Cerebellar nuclear complex (tissue), 1 donor: ENCODE measurements at places on chromosomes 16 and 17.

GRCh38 chr16:56193951-56194726, 2.9 kb downstream of the GNAO1 start:
- DNase-seq: no peak

- DNase-seq: no peak
Measured at GRCh38 chr17:78933025-78933958, 8.1 kb upstream of the TIMP2 start.

DNA sequence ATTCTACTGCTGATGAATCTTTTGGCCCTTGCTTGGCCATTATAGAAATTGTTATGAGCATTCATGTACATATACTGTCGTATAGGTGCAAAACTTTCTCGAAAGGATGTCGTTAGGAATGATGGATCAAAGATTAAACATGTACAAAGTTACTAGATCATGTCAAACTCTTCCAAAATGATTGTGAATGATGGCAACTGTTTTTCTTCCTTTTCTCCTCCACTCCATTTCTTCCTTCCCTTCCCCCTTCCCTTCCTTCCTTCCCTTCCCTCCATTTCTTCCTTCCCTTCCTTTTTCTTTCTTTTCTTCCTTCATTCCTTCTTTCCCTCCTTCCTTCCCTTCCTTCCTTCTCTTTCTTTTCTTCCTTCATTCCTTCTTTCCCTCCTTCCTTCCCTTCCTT, 973.9 kb downstream of the CDH11 start:
- DNase-seq: no peak

DNA sequence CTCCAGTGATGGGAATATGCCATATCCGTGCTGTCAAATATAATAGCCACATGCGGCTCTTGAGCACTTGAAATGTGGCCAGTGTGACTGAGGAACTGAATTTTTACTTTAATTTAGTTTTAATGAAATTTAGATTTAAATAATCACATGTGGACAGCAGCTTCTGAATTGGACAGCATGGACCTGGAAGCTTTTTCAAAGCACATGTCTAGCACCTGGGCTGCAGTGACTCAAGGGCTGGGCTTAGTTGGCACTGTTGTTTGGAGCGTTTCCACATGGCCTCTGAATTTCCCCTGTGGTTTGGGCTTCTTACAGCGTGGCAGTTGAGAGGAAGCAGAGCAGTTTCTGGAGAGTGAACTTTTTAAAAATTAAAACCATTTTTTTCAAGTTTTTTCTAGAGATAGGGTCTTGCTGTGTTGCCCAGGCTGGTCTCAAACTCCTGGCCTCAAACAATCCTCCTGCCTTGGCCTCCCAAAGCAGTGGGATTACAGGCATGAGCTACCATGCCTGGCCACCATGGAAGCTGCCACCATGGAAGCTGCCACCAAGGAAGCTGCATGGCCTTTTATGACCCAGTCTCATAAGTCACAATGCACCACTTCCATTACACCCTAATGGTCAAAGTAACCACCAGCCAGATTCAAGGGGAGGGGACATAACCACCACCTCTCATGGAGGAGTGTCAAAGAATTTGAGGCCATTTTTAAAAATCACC, 6.7 kb upstream of the TOB1 start:
- no peak for DNase-seq

DNA sequence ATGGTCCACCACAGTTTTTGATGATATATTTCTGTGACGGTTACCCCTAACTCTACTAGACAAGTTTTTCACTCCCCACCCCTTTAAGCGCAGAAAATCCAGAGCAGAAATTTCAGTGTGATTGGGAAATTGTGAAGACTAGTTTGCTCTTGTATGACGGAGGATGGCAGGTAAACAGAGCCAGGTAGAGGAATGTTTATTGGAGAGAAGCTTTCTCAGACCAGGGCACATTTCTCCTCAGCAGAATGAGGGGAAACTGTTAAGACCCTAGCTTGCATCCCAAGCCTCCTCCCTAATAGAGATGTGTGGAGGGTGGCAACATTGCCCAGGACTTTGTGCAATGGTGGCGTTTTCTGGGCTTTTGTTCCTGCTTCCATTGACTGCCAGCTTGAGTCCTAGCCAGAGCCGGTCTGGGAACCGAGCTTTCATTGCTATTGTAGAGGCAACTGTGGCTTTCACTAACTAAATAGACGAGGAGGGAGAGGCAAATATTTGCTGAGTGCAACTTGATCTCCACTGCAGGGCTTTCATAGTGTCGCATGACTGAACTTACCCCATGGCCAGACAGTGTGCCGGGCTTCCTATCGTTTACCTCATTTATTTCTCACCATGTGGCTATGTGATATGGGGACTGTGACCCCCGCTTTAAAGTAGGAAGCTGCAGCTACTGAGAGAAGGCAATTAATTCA, 159.6 kb upstream of the MPHOSPH6 start:
- DNase-seq: no peak

DNA sequence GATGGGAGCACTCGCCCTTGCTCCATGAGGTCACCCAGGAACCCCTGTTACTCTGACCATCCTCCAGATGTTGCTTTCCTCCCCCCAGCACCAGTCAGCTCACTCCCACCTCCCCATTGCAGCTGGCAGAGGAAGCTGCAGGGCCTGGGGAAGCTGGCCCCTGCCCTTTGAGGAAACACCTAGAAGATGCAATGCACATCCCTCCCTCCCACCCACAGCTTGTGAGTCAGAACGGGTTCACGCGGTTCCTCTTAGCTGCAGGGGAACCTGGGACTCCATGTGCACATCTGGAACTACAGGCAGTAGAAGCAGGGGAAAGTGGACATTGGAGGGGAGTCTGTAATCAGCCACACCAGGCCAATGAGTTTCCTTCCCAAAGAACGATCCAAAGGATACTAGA, 96.9 kb downstream of the KATNIP start:
- DNase-seq: no peak

- no peak for DNase-seq
Measured at GRCh38 chr16:9980981-9981380, 201.2 kb downstream of the GRIN2A start.

GRCh38 chr17:80842456-80843013, 149.1 kb upstream of the CHMP6 start:
- DNase-seq: no peak

GRCh38 chr16:64762211-64762610, 359.7 kb downstream of the CDH11 start:
- DNase-seq: no peak

DNA sequence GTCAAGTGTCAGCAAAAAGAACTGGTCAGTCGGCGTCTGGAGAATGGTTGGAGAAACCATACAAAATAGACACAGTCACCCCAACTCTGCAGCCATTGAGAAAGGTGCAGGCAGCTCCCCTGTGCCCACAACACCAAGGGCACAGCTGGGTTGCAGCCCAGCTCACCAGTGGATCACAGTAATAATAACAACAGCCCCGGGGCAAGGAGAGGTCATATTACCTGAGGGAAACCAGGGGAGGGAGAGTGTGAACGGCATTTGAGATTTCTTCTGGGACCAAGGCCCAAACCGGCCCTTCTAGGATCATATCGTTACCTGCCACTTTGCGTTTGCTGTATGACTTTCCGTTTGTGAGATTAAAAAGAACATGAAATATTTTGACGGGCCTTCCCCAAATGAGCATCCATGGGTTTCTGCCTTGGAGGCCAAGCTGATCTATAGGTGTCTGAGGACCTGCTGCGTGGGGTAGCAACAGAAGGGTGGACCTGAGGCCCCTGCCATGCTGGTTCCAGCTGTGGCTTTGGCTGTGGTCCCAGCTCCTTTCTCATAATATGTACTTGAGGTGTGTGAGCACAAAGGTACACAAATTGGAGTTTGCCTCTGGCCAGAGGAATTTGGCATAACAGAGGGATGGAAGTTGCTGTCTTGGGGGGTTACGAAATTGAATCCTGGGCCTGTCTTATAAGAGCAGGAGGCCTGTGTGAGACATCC, 154.6 kb downstream of the CMIP start:
- DNase-seq: no peak

- DNase-seq: no peak
Measured at GRCh38 chr16:69503244-69503643, 62.5 kb upstream of the NFAT5 start.

- DNase-seq: no peak
Measured at GRCh38 chr16:67399218-67399733, 6.0 kb upstream of the TPPP3 start.

DNA sequence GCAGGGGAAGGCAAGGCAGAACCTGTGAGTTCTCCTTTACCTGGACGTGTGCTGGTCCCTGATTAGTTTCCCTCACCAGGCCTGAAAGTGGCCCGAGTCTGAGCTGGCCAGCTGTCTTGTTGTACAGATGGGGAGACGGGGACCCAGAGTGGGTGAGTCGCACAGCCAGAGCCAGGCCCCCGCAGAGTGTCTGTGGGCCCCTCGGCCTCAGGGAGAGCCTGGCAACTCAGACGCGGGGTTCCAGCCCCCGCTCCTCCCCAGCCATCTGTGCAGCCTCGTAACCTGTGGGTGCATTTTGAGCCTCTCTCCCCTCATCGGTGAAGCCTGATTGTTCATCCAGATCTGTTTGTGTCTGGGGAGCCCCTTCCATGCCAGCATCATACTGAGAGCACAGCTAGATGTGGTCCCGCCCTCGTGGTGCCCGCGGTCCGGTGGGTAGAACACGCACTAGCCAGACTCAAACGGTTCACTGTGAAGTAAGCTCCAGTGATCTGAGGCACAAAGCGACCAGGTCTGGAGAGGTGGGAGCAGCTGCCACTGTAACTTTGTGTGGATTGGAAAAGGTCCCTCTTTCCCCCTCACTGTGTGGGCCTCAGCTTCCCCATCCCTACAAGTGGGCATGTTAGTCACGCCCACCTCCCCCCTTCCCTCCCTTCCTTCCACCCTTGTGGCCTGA, 6.0 kb upstream of the NDRG4 start:
- no peak for DNase-seq

GRCh38 chr16:86608301-86608747, 30.0 kb downstream of the FOXL1 start:
- no peak for DNase-seq

DNA sequence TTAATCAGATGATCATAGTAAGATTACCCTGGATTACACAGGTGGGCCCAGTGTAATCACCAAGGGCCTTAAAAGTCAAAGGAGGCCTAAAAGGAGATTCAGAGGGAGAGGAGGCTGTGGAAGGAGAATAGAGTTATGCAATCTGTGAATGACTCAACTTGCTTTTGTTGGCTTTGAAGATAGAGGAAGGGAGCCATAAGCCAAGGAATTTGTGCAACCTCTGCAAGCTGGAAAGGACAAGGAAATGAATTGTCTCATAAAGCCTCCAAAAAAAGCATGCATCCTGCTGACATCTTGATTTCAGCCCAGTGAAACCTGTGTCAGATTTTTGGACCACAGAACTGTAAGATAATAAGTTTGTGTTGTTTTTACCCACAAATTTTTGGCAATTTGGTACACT, 109.6 kb downstream of the CNTNAP4 start:
- DNase-seq: no peak

GRCh38 chr16:14244196-14245010, 173.3 kb downstream of the MRTFB start:
- DNase-seq: no peak

DNA sequence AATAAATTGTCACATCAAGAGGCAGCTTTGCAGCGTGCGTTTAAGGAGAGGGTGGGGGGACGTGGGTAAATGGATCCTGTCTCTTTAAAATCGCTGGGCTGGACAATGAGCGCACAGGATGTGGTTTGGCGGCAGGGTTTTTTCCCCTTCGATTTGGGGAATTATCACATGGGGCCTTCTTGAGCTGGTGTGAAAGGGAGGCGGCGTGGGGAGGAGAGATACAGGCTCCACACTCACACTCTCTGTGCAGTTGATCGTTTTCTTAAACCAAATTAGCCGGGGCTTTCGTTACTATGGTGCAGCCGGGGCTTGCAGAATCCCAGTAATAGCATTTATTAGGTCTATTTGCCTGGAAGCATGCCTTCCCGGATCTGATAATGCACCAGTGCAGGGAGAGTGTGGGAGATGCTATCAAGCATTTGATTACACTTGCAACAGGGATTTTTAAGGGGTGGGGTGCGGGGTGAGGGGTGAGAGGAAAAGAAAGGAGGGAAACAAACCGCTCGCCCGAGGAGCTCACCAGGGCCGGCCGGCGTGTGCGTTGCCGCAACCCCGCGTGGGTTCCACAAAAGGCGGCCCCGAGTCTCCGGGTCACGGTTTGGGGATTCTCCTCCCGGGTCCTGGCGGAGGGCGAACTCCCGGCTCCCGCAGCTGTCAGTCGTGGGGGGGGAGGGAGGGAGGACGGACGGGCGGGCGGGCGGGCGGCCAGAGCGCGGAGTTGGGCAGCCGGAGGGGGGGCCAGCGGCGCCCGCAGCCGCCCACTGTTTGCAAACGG, 58.8 kb upstream of the GSE1 start:
- DNase-seq: peak; percentile 15

DNA sequence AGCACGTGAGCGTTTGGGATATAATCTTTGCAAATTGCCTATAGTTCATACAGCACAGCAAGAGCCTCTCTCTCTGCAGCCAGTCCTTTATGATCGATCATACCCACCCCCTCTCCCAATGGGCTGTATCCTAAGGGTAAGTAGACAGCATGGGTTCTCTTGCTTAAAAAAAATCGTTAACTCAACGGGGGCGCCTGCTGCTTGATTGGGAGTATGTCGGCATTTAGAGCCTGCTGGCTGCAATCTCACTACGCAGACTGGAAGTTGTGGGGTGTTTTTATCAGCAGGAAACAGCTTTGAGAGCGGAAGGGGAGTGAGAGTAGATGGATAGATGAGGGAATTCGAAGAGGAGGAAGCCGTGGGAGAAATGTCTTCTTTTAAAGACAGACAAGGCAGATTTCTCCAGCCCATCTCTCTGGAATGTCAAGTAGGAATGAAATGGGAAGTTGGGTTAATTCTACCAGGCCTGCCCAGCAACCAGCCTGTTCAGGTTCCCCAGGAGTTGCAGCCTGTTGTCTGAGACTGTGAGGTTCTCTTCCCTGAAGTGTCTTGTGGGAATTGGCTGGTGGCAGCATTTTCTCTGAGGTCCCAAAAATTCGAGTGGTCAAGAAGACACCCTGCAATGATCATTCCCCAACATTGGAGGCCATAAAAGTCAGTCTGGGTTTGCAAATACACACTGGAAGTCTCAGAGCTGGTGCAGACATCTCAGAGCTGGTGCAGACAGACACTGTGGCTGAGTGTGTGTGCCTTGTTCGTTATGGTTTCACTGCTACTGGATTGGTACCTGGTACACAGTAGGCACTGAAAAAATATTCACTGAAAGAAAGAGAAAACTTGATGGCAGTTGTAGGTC, 65.6 kb downstream of the PRKCB start:
- no peak for DNase-seq

DNA sequence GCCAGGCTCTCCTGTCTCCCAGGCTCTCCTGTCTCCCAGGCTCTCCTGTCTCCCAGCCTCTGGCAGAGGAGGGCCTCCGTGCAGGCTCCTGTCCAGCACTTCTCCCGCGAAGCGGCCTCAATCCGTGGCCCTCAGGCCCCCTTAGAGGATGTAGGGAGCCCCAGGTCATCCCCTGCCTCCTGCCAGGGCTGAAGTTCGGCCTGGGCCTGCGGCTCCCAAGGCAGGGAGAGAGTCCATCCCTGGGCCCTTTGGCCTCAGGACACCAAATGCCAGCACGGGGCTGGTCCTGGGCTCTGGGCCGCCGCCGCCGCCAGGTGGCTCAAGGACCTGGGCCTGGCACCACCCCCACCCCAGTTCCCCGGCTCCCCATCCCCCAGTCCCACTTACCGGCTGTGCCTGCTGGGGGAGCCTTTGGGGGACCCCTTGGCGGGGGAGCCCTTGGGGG, 370 bp downstream of the EVPL start:
- no peak for DNase-seq
